ENCODE measurements at places on chromosomes 13 and 19.

- DNase-seq, result no peak
Observed at GRCh38 chr19:3625996-3626472, 556 bp downstream of the CACTIN start.

- no peak for DNase-seq
Observed at GRCh38 chr13:94661406-94661805, 50.9 kb downstream of the SOX21 start.

DNA sequence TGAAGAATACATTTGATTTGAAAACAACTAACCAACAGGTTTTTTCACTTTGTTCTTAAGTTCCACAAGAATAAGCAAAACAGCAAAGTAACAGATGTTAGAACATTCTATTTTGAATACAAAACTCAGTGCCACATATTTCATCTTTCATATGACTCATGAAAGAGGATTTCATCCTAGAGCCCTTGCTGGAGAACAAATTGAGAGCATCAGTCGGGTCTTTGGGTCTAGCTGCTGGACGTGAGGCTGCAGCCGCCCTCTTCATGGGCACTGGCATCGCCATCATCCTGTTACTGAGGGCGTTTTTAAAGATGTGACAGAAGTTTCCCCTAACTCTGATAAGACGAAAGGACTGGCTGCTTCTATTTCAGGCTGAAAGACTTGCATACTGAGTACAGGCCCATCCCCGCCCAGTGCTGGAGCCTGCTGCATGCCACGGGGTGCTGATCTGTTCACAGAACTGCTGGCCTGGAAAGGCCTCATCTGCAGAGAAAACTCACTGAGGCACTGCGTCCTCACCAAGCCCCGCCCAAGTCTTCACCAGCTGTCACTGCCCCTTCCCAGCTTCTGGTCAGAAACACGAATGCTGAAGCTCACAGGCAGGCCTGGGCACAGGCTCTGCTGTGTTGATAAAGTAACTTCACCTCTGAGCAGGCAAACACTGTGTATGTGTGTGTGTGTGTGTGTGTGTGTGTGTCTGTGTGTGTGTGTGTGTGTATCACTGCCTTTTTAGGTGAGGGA, 101.4 kb downstream of the TUBGCP3 start:
- DNase-seq, result no peak

DNA sequence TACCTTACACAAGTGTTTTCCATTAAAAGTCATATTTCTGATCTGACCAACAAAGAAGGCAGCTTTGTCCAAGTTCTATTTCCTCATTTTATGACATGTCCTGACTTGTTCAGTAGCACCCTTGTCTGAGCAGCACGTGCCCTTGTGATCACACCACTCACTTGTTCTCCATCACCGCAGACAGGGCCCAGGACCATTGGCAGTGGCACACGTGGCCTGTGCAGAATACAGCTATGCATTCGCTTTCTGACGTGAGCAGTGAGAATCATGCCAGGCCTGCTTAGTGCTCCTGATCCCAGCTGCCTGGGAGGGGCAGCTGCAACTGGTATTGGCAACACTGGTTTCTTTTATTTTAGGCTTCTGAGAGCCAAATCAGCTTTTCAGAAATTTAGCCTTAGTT, 134.2 kb downstream of the FRY start:
- DNase-seq, result no peak

DNA sequence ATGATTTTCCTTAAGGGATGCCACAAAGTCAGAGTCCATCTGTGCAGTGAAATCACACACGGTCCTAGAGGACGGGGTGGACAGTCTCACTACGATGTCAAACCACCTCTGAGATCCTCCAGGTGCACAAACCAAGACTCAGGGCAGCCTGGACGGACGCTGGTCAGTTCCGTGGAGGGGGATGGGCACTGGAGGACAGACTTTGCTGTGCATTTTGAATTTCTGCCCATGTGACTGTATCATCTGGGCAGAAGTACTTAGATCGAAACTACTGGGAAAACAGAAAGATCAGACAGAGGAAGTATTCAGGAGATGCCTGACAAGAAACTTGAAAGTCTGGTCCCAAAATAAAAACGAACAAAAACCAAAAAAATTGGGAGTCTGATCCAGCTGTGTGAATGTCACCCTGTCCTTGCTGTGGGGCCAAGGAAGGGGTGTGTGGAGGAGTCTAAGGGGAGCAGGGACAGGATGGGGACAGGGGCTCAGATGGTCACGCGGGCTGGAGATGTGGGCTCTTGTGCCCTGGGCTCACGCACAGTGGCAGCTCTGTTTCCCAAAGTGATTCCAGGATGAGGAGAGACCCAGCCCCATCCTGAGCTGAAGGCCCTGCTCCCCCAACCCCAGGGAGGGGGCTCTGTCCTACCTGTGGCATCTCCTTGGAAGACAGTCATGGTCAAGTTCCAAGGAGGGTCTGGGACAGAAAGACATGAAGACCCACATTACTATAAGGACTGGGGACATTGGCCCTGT, 1.5 kb downstream of the SIGLEC8 start:
- DNase-seq, result no peak

DNA sequence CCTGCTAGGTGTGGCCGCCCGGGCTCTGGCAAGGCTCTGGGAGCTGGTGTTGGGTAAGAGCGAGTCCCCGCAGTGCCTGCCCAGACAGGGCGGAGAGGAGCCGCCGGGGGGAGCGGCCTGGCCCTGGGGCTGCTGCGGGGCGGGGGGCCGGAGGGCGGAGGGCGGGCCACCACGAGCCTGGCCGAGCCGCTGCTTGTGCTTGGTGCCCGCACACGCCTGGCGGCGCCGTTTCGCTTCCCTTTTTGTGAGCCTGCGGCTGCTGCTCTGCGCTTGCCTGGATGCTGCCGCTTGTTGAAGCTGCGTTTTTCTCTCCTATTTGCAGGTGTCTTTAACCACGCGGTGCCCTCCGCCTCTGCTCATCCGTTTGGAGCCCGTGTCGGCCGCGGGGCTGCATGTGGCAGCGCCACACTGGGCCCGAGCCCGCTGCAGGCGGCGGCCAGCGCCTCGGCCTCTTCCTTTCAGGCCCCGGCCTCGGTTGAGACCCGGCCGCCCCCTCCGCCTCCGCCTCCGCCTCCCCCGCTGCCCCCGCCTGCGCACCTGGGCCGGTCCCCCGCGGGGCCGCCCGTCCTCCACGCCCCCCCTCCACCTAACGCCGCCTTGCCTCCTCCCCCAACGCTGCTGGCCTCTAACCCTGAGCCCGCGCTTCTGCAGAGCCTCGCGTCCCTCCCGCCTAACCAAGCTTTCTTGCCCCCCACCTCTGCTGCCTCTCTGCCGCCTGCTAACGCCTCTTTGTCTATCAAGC, 8.5 kb downstream of the PLEKHJ1 start:
- no peak for DNase-seq

DNA sequence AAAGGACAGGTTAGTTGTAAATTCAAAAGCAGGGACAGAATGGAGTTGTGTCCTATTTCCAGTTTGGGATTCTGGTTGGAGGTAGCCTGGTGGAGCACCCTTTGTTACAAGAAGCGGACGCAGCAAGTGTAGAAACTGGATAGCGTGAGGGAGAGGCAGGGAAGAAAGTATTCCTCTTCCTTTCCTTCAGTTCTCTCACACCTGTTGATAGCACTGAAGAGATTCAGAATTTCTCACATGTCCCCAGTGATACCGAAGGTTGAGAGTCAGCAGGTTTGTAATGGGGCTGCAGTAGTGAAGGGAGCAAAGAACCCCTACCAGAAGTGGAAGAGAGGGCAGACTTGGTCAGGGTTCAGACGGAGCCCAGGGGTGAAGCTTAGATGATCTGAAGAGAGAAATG, 399.2 kb downstream of the SPRY2 start:
- DNase-seq, result no peak

- DNase-seq, result no peak
Observed at GRCh38 chr19:16801600-16802013, 27.6 kb upstream of the SIN3B start.

- DNase-seq, result no peak
Observed at GRCh38 chr13:93372856-93373255, 146.2 kb downstream of the GPC6 start.

- DNase-seq, result no peak
Observed at GRCh38 chr13:50115695-50116094, 100.5 kb downstream of the KCNRG start.

GRCh38 chr19:58575183-58576041, 2.3 kb upstream of the MZF1 start:
- DNase-seq, result peak; percentile 77

DNA sequence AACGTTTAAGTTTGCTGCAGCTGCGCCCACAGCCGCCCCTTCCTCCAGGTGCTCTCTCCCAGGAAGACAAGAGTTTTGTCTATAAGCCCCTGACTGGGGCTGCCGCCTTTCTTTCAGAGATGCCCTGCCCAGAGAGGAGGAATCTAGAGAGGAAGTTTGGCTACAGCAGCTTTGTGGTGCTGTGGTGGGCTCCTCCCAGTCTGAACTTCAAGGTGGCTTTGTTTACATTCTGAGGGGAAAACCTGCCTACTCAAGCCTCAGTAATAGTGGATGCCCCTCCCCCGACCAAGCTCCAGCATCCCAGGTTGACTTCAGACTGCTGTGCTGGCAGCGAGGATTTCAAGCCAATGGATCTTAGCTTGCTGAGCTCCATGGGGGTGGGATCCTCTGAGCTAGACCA, 6.4 kb upstream of the ERICH6B start:
- peak; percentile 35 for DNase-seq

GRCh38 chr19:47109541-47110375, 3.8 kb downstream of the ZC3H4 start:
- DNase-seq, result no peak

DNA sequence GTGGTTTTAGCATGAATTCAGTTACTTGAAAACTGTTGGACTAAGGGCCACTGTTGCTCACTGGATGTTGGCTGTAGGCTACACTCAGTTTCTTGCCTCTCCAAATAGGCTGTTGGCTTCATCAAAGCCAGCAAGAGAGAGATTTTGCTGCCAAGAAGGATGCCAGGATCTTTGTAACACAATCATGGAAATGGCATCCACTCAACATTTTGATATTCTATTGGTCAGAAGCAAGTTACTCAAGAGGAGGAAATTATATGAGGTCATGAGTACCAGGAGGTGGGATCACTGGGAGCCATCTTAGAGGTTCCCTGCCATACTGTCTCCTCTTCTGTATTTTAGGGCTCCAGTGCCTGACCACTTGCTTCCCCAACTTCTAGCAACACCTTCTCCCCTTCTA, 30.6 kb downstream of the SYDE1 start:
- no peak for DNase-seq

- no peak for DNase-seq
Observed at GRCh38 chr13:78576261-78576660, 27.1 kb downstream of the POU4F1 start.

DNA sequence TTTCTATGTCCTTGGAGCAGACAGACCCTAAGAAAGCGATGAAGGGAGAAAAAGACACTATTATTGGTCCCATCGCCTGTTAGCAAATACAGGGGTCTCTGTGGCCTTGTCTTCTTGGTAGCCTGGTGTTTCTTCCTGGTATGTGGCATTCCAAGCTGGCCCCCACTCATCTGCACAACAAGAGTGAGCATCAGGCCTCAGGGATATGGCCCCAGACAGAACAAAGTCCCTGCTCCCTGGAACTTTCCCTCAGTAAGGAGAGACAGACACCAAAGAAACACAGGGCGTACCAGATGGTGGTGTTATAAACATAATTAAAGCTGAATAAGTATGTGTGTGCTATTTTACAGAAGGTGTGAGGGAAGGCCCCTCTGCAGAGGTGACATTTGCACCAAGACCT, 48.2 kb upstream of the KPNA3 start:
- DNase-seq, result peak; percentile 32

GRCh38 chr19:3210347-3211017, 14.0 kb upstream of the CELF5 start:
- peak; percentile 27 for DNase-seq

DNA sequence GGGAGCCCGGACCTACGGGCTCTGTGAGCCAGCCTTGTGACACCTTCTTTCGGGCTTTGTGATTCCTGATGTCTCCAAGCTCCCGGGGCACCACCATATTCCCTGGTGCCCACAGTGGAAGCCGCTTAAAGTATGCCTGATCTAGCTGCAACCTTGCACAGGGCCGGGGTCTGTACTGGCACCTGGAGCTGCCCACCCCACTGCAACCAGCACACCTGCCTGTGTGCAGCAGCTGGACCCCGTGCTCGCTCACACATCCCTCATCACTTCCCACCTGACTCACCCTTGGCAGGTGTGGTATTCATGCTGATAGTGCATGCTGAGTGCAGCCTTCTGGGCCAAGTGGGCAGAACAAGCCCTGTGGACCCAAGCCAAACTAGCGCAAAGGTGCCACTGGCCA, 1981.1 kb upstream of the PCDH20 start:
- no peak for DNase-seq

GRCh38 chr13:41416276-41416675, 41.1 kb upstream of the RGCC start:
- DNase-seq, result no peak

GRCh38 chr13:53038993-53039392, 10.4 kb downstream of the OLFM4 start:
- DNase-seq, result no peak
